Fibroblast of lung (primary cell): ENCODE measurements at places on chromosomes 7 and 10.

DNA sequence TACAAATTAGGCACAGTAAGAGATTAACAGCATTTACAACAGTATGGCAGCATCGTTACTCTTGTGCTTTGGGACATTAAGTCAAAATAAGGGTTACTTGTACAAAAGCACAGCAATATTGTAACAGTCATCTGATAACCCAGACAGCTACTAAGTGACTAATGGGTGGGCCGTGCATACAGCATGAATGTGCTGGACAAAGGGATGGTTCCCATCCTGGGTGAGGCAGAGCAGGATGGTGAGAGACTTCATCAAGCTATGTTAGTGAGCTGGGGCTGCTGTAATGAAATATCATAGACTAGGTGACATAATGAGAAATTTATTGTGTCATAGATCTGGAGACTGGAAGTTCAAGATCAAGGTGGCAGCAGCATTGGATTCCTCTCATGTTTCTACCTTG lies 25.4 kb downstream of the EDRF1 start:
- no peak for DNase-seq

DNA sequence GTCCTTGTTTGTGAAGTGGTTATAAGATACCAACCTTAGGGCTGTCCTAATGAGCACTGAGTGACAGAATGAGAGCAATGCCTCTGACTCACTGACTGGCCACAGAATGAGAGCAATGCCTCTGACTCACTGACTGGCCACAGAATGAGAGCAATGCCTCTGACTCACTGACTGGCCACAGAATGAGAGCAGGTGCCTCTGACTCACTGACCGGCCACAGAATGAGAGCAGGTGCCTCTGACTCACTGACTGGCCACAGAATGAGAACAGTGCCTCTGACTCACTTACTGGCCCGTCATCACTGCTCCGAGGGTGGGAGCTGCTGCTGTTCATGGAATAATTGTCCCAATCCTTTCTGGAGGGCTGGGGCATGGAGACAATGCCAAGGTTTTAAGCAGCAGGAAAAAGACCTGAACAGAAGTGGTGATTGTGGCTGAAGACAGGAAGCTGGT lies 265.2 kb upstream of the PPP2R2D start:
- DNase-seq = peak; percentile 1

DNA sequence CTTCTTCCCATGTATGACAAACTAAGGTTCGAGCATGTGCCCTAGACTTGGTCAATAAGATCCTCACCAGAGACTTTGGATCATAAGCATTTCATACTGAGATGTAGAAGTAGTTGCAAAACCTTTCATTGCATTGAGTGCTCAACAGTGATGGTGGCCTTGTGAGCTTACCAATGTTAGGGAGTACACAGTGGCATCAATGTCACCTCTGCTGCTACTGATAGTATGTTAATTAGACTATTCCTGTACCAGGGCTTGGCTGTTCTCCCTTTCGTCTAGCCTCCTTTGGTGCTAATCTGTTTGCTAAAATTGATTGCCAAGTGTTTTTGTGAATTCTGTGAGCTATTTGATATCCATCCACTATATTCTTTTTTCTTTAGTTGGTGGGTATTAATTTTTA lies 264.5 kb upstream of the SEMA3C start:
- no peak for DNase-seq

DNA sequence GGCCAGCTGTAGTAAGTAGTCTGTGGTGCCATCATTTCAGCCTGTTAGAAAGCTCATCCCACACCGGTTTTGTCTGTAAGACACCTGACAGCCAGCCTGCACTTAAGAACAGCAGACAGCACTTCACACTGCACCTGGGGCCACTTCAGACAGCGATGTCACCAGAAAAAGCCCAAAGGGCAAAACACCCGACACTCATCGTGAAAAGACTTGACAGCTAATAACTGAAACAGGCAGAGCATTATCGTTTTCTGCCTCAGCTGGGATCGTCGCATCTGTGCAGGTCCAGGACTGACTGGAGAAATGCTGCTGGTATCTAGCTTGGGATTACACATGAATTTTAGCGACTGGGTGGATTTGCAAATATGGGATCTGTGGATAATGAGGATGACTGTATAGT lies 16.8 kb upstream of the LAT2 start:
- no peak for DNase-seq

DNA sequence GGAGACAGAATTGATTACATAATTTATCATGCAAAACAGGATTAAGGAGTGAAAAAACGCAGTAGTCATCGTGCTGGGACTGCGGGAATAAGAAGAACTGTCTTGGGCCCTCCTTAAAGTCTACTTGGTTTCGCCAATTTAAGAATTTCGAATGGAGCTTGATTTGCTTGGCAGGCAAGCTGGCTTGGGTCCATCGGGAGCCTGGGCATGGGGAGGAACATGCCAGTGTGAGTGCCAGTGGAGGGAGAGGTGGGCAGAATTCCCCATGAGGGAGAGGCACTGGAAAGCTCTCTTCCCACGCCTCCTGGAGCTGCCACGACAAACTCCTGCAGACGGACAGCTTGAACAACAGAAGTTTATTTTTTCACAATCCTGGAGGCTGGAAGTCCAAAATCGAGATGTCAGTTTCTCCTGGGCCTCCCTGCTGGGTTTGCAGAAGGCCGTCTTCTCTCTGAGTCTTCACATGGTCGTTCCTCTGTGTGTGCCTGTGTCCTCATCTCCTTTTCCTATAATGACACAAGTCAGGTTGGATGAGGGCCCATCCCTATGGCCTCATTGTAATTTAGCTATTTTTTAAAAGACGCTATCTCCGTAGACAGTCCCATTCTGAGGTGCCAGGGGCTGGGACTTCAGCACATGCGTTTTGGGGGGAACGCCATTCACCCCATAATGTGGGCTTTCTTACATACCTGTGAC lies 528.7 kb upstream of the DPP6 start:
- no peak for DNase-seq

GRCh38 chr7:131431289-131431688 lies 103.6 kb downstream of the MKLN1 start:
- DNase-seq = peak; percentile 92

DNA sequence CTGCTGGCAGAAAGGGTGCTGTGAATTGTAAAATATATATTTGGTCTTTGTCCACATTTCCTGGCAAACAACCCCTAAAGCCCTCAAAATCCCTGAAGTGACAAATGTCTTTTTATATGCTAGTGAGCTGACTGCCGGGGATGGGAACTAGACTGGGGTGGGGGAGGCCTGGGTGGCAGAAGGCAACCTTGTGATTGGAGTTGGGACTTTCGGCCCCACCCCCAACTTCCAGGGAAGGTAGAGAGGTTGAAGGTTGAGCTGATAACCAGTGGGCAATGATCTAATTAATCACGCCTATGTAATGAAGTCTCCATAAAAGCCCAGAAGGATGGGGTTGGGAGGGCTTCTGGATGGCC lies 2.7 kb downstream of the EPHA1 start:
- no peak for DNase-seq

DNA sequence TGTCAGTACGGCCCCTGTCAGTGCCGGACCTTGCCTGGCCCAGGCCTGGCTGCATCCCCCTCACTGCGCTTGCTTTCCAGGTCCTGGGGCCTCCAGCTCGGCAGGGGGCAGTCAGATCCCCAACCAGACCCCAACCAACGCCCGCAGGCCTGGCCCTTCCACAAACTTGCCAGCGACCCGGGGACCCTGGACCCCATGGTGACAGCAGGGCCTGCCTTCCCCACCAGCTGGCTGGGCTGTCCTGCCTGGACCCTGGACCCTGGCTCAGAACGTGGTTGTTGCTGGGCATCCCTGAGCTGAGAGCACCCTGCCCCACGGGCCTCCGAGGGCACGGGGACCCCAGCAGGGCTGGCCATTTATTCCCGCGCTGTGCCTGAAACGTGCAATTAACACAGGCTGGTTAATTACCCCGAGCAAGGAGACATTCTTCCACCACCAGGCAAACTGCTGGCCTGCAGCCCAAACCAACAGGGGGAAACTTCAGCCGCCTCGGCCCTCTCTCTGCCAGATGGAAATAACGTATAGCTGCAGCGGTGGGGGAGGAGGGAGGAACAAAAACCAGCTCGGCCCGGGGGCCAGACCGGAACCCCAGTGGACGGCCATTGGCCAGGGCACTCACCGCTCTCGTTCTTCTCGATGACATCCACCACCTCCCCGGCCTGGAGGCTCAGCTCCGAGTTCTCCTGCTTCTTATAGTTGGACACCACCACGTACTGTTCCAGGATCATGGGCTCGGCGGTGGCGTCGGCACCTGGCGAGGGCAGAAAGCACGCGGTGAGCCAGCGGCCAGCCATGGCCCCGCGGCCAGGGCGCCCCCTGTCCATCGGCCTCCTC lies 167.1 kb downstream of the NEURL1 start:
- peak; percentile 60 for DNase-seq

DNA sequence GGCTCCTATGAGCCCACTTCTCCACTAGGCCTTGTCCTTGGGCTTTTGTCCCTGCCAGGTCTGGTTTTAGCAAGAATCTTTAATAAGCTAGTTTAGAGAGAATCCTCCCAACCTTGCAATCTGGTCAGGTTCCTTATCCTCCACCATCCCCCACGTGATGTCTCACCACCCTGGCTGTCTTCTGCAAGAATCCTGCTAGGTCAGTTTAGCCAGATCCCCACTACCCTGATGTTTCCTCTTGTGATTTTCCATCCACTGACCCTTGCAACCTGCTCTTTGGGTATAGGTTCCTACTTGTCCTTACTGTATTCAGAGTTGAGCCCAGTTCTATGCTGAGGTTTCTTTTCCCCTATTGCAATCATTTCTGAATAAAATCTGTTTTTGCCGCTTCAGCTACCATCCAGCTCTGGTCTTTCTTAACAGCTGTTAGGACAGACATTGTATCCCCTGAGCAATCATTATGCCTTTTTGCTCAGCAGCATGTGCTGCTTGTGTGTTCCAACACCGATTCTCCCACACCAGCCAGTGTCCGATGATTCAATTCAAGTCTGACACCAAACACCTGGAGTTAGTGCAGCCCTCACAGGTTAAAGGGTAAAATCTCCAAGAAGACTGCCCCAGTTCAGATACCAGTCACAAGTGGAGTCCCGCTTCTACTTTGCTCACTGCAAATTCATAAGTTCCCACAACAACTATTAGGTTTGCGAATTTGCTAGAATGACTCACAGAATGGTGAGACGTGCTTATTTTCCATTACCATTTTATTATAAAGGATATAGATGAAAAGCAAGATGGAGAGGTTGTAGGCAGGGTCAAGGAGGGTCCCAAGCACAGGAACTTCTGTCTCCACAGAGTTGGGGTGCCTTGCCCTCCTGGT lies 62.2 kb upstream of the ADCY1 start:
- no peak for DNase-seq

DNA sequence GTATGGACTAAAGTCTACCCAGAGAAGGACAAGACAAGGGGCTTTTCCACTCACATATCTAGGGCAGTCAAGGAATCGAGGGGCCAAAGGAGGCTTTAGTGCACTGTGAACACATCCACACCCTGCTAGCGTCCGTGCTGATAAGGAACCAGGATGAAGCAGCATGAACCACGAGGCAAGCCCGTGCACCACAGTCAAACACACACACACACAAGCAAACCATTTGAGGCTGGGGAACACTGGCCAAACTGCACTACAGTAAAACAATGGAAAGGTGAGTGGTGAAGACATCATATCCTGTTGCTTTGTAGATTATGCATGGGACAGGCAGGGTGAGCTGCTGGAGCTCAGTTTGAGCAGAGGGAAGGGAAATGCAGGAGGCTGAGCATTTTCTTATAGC lies 177.4 kb upstream of the CDCA7L start:
- no peak for DNase-seq

DNA sequence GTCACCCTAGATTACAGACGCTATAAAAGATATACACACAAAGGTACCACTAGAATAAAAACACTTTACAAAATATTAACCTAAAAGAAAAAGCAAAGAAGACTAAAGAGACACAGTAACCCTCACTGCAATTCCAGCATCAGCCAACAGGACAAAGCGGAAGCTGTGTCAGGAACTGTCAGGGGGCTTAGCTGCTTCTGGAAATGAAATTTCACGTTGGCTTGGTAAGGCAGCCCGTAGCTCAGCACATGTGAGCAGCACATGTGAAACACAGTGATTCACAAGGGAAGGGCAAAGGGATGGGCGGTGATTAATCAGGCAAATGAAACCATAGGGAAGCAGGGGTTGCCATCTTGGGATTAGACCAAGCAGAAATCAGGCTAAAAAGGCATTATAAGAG lies 195.4 kb downstream of the MGMT start:
- no peak for DNase-seq

GRCh38 chr7:37337522-37337921 lies 111.1 kb downstream of the ELMO1 start:
- no peak for DNase-seq

DNA sequence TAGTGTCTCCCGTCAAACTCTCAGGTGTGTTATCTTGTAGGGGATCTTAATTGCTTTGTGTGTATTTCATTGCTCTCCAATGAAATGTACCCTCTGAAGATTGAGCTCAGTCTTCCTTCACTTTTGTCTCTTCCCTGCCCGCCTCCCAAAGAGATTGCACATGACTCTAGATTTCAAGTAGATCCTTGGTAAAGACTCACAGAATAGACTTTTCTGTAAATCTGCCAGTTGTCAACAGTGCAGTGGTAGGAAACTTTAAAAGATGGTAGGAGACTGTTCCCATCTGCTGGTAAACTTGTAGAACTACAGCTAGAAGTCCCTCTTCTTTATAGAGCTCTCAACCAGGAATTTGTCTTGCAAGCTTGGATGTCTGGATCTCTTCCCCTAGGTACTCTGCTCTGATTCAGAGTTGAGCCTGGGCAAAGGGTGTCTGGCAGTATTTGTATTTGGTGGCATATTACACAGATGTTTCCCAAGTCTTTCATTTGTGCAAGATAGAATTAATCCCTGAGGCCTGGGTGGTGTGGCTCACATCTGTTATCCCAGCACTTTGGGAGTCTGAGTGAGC lies 9.6 kb downstream of the CCL26 start:
- peak; percentile 85 for DNase-seq

- no peak for DNase-seq
Measured at GRCh38 chr7:54856856-54857255, 97.8 kb upstream of the SEC61G start.

- DNase-seq = peak; percentile 56
Measured at GRCh38 chr7:140159497-140159896, 17.3 kb downstream of the KDM7A start.

- DNase-seq = no peak
Measured at GRCh38 chr7:101218236-101219125, 516 bp downstream of the ZNHIT1 start.

GRCh38 chr10:93652857-93653256 lies 40.5 kb downstream of the PDE6C start:
- DNase-seq = peak; percentile 66

DNA sequence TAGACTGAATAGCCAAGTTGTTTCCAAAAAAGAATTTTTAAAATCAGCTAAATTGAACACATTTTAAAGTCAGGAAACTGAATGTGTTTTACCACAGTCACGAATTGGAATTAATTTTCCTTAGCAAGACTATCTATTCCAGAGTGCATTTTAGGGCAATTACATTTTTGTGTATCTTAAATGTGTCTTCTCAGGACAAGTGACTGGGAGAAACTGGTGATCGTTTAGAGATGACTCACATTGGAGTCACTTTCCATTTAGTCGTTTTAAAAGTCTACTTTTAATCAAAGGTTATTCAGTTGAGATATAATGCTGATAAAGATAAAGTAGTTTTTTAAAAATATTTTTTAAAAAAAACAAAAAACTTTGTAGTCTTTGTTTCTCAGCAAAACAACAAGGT lies 191.7 kb upstream of the SLC26A5 start:
- peak; percentile 41 for DNase-seq

GRCh38 chr7:101243646-101244374 lies 1.1 kb downstream of the FIS1 start:
- peak; percentile 39 for DNase-seq
